Glomerular endothelial cell (primary cell): ENCODE measurements at places on chromosomes 7 and 10. TPM values are rescaled to one million over a fixed set of nuclear protein-coding genes. Genes with fewer than 3 reads are reported as not detected.

OPN1SW gene
- not detected in 2 replicates for total RNA-seq

HMX2 gene
- not detected in 2 replicates for total RNA-seq

PDE6C gene
- not detected in 2 replicates for total RNA-seq

MOGAT3 gene
- total RNA-seq, result not detected in 2 replicates

CALML5 gene
- not detected in 2 replicates for total RNA-seq

ZNF365 gene
- total RNA-seq, result 0.23 and 0.58 TPM in 2 replicates

EPO gene
- not detected in 2 replicates for total RNA-seq

CELF2 gene
- 31.3 and 37.6 TPM in 2 replicates for total RNA-seq

PNLIPRP2 gene
- not detected in 2 replicates for total RNA-seq

WDR91 gene
- 3.6 and 9.1 TPM in 2 replicates for total RNA-seq

FEZF1 gene
- not detected in 2 replicates for total RNA-seq

SLC18A3 gene
- total RNA-seq, result not detected in 2 replicates

VSTM4 gene
- 0.15 and 0.35 TPM in 2 replicates for total RNA-seq

GIMAP2 gene
- total RNA-seq, result 31.6 and 33.6 TPM in 2 replicates

GPR15LG gene
- total RNA-seq, result not detected in 2 replicates

SNX10 gene
- 2.5 and 7.2 TPM in 2 replicates for total RNA-seq

FAM25G gene
- not detected in 2 replicates for total RNA-seq

ZNF503 gene
- total RNA-seq, result 12.4 and 14.8 TPM in 2 replicates

CALHM2 gene
- total RNA-seq, result 12.0 and 14.5 TPM in 2 replicates

COBL gene
- not detected in 2 replicates for total RNA-seq

CALN1 gene
- not detected in 2 replicates for total RNA-seq

GIMAP6 gene
- total RNA-seq, result 75.3 and 82.2 TPM in 2 replicates

AKR1B15 gene
- total RNA-seq, result not detected in 2 replicates

MYO1G gene
- total RNA-seq, result not detected in 2 replicates
